Stimulated activated CD4-positive, alpha-beta T cell treated with anti-CD3 and anti-CD28 coated beads, Interleukin-4, amount 100 ng/mL, for 4 hours (primary cell): ENCODE measurements at places on chromosomes 1 and 21.

- DNase-seq: no peak
Observed at GRCh38 chr1:95168761-95169351, 51.7 kb downstream of the TLCD4 start.

DNA sequence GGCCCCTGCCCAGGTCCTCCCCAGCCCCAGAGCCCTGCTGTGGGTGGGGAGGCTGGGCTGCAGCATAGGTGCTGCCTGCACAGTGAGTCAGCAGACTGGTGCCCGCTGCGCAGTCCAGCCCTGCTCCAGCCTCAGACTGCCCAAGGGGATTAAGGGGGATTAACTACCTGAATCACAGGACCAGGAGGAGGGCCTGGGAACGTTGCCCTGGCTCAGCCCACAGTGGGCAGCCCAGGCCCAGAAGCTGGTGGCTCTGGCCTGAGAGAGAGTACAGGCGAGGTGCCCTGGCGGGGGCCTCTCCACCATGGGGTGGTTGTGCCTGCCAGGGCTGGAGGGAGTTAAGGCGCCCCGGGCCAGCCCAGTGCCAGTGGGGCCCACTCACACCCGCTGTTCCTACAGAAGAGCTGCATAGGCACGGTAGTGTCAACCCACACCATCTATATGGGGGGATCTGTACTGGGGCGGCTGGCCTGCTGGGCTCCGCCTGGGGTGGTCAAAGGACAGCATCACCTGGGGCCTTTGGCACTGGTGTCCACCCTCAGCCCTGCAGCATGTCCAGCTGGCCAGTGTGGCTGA lies 2.3 kb downstream of the OBSCN start:
- DNase-seq: no peak

GRCh38 chr1:185733818-185734735 lies at the start of gene HMCN1:
Gene HMCN1, plus strand, starts transcription at chr1:185734391. Its CDS starts 389 bp downstream, at chr1:185734780.
- peak; percentile 2 for DNase-seq

- DNase-seq: no peak
Observed at GRCh38 chr1:195898373-195898772, 709.9 kb downstream of the KCNT2 start.

DNA sequence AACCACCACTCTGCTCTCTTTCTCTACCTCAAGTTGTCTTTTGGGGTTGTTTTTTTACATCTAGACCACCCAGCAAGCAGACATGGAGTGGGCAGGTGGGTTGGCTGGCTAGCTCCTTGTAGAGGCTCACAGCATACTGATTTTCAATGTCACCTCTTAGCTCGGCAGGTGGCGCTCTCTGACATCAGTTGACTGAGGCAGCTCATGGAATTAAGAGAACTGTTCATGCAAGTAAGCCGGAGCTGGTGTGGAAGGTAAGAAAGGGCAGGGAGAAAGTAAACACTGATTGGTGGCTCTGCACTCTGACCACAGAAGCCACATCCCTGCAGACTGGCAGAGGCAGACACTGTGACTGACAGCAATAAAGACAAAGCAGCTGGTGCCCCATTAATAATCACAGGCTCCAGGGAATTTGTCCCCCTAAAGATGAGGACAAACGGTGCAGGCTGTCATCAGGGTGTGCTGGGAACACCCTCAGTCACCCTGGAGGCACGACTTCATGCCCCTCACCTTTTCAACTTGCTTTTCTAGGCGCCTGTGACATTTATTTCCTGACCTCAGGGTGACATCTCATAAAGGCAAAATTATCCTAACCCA lies 226.8 kb downstream of the LMX1A start:
- DNase-seq: no peak

GRCh38 chr21:26042181-26042876 lies 128.2 kb downstream of the APP start:
- DNase-seq: no peak

DNA sequence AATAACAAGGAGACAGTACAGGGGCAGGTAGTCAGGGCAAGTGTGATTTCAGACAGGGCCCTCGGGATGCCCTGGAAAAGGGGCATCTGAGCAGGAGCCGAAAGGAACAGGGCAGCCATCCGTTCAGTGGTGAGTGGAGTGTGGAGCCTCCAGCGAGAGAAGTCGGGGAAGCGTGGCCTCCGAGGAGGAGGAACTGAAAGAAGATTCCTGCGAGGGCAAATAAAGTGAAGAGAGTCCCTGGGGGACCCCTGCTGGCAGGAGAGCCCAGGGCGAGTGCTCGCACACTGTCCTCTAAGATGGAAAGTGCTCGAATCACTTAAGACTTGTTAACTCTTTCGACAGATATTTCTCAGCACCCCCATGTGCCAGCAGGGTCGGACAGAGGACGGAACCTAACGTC lies 3.5 kb upstream of the UTS2 start:
- no peak for DNase-seq

- no peak for DNase-seq
Observed at GRCh38 chr1:19884312-19884711, 2.1 kb downstream of the OTUD3 start.

GRCh38 chr1:190738317-190738716 lies 260.7 kb upstream of the BRINP3 start:
- no peak for DNase-seq

DNA sequence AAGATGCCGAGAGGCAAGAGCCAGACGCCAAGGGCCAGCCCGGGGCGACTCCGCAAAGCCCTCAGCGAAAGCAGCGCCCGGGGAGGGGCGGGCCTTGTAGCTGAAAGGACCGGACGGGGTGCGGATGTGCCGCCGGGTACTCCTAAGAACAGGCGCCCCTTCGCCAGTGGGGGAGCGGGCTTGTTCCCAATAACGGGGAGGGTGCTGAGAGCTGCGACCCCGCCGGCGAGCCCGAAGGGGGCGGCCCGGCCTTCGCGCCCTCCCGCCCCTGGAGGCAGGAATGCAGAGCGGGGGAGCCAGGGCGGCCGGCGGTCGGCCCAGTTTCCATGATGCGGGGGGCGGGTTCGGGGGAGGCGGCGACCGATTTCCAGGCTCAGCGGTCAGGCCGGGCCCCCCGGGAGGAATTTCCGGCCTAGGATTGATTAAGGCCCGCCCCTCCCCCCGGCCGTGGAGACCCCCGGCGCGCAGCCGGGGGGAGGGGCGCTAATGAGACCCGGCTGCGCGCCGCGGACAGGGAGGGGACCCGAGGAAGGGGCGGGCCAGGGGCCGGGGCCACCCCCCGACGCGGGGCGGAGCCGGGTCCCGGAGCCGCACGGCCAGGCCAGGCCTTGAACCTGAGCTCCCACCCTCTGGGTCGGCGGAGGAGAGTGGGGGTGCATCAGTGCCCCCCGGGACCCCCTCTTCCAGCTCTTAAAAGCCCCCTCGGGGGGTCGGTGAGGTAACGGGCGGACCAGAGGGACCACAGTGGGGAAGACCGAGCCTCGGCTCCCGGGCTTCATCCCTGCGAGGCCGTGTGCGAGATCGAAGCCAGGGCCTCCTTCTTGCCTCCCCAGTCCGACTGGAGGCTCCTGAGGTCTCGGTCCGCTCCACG lies 898 bp upstream of the TMEM200B start:
- peak; percentile 50 for DNase-seq

- DNase-seq: no peak
Observed at GRCh38 chr1:13828454-13829151, 128.6 kb downstream of the PRDM2 start.

GRCh38 chr1:92994105-92994712 lies 32.9 kb upstream of the DIPK1A start:
- DNase-seq: peak; percentile 66

DNA sequence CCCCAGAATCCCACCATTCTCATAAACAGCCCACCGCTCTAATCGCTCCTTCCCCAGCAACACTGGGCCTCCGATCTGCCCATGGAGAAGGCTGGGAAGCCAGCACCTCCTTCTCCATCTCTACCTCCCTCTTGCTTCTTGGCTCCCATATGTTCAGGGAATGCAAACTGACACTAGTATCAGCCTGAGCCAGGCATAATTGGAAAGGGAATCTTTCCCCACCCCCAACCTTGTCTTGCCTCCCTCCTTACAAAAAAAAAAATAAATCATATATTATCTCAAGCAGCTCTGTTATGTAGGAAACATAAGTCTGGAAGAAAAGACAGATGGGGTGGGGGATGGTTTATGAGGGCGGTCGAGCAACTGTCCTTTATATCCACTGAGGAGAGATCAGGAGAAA lies 127.2 kb downstream of the NAV1 start:
- DNase-seq: no peak

DNA sequence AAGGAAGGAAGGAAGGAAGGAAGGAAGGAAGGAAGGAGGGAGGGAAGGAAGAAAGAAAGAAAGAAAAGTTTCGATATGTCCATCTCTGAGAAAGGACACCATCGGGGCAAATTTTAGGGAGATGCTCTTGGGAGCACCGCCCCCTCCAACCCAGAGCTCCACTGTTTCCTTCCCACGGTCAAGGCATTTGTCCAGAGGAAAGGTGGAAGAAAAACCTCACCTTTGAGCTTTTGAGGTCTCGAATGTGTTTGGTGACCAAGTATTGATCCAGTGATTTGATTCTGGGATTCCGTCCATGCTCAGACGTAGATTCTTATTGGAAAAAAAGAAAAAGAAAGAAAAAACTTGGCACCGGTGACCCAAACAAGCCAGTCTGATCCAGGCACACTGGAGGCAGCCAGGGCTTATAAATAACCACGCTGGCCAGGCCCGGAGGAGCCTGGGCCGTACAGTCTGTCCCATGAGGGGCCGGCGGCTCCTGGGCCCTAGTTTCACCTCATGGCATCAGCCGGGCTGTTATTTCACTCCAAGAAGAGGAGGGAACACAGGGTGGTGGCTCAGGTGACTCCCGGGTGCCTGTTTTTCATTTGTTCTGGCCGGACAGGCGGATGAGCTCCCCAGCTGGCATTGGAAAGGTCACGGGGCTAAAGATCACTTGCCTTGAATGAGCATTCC lies 36.1 kb upstream of the SLC25A33 start:
- no peak for DNase-seq

DNA sequence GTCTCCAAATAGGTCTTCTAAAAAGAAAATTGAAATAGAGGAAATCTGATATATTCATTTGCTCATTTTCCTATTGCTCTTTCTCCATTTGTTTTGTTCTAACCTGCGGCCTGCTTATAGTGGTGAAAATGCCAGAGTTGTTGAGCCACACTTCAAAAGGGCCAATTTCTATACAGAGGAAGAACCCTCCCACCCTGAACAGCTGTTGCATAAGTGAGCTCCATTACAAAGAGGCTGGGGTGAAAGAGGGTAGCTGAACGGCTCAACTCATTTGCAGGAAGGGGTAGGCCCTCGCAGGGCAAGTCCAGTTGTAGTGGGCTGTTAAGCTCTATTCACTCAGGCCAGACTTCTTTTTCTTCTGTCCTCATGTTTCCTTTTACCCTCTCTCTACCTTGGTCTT lies 8.8 kb downstream of the ADCY10 start:
- no peak for DNase-seq

DNA sequence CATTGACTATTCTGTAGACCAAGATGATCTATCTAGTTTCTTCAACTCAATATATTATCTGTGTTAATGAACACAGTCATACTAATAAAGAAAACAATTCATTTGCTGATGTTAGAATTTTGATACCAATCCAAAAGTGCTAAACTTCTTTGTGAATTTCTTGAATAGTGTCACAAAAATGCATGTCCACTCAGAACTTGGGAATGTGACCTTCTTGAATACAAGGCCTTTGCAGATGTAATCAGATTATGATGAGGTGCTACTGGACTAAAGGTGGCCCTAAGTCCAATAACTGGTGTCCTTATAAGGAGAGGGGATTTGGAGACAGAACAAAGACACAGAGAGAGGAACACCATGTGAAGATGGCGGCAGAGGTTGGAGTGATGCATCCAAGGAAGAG lies 305.8 kb upstream of the ZP4 start:
- DNase-seq: no peak

- no peak for DNase-seq
Observed at GRCh38 chr21:20998886-20999285, 677 bp downstream of the NCAM2 start.

GRCh38 chr1:86389307-86389706 lies 6.8 kb downstream of the ODF2L start:
- DNase-seq: no peak

DNA sequence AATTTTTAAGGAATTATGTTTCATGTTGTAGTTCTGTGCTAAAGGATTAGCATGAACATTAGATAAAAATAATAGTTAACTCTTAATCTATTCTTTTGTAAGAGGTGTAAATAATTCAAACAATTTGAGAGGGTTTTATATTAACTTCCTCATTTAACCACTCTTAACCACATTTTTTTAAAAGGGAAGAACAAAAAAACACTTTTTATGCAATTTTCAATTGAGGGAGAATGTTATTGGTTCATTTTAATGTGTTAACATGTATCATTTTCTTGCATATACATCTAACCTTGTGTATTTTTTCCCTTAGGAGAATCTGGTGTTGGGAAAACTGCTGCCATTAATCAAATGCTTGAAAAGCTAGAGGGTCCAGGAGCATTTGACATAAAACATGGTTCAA lies 169.0 kb downstream of the LBR start:
- DNase-seq: no peak

DNA sequence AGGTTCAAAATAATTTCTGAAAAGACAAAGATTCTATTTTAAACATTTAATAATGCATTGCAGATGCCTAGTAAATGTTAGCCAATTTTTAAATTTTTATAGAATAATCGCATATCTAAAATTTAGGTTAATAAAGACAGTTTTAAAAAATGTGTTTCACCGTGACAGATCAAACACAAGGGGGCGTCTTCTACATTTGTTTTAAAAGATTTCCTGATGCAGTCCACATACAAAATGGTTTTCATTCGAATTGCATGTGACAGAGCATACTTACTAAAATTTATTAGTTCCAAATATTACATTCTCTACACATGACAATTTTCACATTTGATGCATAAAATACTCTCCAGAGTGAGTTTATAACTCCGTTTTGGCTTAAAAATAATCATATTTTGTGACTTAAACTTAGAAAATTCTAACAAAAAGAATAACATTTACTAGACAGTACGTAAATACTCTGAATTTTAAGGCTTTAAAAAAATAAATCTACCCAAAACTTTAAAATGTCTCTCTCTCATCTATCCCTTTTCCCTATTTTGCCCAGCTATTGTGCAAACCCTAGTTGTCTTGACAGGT lies 75.5 kb downstream of the ADAMTS1 start:
- DNase-seq: no peak

DNA sequence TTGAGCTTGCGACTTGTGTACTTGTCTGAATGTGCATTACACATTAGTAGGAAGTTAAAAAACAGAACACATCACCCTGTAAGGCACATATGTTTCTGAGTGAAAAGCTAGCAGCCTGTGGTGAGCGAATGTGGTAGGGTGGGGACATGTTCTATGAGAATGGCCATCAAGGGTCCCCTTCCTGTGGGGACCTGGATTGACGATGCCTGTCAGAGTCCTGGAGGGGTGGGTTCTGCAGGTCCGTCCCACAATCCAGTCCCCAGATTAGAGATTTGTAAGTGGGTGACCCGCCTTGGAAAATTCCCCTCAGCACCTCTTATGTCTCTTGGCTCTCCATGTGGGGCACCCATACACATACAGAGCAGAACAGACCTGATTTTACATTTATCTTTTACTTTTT lies 40.0 kb downstream of the MTARC1 start:
- DNase-seq: no peak

GRCh38 chr1:179311149-179311700 lies 17.6 kb downstream of the SOAT1 start:
- no peak for DNase-seq
